Stomach (tissue), 19 donors: ENCODE measurements at places on chromosomes 12 and 14.

DNA sequence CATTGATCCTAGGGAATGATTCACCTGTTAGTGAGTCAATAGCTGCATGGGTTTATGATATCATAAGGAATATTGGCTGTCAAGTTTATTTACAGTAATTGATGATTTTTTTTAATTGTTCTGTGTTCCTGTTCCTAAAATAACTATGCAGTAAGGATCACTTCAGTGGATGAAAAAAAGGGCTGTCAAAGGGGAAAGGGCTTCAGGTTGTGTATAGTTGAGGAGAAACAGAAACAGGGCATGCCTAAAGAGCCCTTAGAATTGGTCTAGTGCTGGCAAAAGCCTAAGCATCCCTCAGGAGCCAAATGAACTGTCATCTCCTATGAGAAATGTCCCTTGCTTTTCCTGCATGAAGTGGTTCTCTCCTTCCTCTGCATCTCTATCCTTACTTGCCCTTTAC is 444.9 kb downstream of the RMST start:
- no peak for DNase-seq

DNA sequence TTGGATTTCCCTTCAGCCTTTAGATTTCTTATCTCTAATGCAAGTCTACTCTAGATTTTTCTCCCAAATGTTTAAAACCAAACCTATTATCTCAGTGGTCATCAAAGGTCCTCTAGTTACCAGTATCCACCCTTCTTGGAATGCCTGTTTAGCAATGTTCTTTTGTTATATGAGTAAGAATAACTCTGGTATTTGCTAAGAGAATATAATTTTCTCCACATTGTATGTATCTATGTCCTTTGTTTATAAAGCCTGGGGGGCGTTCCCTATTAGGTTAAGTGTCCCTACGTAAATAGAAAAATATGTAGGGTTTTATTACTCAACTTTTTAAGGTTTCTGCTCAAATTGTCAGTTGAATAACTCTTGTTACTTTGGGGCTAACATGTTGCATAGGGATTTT is 27.3 kb downstream of the PPM1A start:
- DNase-seq = no peak

- no peak for DNase-seq
Observed at GRCh38 chr12:43883311-43883710, 47.4 kb downstream of the TMEM117 start.

- DNase-seq = peak; percentile 41
Observed at GRCh38 chr14:70822530-70823185, 13.3 kb upstream of the MAP3K9 start.

DNA sequence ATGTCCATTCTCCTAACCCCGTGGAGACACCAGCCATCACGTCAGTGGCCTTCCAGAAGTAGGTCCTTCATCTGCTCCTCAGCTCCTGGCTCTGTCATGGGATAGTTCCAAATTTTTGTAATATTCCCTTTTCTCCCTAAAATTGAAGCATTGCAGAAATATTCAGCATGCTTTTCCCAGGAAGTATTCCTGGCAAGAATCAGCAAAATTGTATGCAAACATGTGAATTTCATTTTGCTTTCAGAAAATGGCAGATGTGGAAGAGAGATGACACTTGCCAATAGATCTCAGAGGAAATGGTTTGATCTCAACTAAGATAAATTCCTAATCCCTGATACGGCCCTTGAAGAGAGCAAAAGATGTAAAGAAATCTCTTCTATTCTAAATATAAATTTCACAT is 298.9 kb downstream of the ITPR2 start:
- no peak for DNase-seq

- DNase-seq = peak; percentile 42
Observed at GRCh38 chr12:119843100-119843499, 34.0 kb downstream of the CIT start.

GRCh38 chr12:124896461-124896860 is 18.0 kb downstream of the UBC start:
- DNase-seq = no peak

DNA sequence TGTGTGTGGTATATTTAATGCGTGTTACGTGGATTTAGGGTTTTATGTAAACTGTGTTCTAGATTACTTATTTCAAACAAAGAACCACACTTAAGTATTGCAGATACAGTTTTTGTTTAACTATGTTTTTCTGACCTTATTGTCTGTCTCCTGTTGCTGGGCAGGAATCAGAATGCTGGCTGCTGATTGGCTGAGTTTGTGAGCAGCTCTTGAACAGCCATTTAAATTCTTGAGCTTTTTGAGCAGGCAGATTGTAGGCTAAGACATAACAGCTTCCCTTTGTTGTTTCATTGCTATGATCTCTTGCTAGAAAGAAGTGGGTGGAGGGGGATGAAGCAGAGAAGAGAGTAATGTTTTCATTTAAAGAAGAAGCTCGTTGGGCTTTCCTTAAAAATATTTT is 52.2 kb downstream of the ATF7IP start:
- peak; percentile 92 for DNase-seq

- no peak for DNase-seq
Observed at GRCh38 chr14:37579274-37579673, 15.8 kb downstream of the FOXA1 start.

- peak; percentile 67 for DNase-seq
Observed at GRCh38 chr14:93916498-93916897, 10.6 kb upstream of the FAM181A start.

DNA sequence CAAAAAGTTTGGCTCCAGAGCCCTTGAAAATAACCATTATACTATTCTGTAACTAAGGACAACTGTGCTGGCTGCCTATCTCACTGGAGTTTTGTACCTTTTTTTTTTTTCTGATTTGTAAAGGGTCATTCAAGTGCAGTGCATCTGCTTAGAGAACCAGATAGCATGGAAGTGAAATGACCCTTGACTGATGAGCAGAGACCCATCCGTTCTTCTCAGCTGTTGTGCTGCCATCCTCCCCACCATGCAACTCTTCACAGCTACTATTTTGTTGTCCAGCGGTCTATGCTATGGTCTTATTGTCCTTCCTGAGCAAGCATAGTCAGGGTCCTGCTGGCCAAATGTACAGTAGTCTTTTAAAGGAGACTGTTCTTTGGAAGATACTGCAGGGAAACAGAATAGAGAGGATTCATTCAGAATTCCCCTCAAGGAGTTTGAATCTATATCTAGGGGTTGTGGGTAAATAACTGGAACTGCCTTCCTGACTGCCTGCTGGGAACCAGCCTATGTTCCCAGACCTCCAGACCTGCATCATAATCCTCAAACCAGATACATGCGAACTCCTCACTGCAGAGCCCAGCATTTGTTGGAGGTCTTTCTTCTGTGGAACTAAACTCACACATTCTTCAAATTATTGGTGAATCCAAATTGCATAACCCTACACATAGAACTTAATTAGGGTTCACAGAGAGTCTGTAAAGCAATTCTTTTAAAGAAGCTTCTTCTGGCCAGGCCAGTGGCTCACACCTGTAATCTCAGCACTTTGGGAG is 41.1 kb downstream of the GPR19 start:
- DNase-seq = no peak

DNA sequence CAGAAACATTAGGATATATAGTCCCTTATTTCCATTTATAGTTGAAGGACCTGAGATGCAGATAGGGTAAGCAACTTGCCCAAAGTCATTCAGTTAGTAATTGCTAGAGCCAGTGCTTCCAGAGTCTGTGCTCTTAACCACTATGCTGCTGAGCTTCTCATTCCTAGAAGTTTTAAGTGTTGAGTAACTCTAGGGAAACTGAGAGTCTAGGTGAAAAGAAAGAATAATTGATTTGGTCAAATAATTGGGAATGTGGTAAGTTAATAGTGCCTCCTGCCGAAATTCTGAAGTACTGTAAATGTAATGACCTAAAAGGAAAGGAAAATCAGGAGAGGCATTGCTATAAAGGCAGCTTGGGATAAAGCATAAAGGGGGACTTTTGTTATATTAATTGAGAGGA is 14.1 kb downstream of the PYROXD1 start:
- no peak for DNase-seq

DNA sequence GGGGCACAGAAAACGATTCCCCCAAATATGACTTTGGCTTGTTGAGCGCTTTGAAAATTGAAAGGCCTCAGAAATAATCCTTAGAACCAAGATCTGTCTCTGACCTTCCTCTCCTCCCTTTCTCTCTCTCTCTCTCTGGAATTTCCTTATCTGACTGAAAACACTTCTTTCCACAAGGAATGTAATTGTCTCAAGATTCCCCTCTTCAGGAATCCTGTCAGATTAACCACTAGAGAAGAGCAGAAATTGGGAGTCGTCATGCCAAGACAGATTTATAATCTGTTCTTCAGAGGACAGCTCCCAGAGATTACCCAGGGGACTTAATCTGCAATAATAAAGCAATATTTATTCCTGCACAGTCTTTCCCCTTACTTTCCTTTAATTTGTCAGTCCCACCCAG is 317.6 kb downstream of the ACSS3 start:
- DNase-seq = no peak

GRCh38 chr14:104726600-104727451 is 2.8 kb downstream of the ADSS1 start:
- no peak for DNase-seq

DNA sequence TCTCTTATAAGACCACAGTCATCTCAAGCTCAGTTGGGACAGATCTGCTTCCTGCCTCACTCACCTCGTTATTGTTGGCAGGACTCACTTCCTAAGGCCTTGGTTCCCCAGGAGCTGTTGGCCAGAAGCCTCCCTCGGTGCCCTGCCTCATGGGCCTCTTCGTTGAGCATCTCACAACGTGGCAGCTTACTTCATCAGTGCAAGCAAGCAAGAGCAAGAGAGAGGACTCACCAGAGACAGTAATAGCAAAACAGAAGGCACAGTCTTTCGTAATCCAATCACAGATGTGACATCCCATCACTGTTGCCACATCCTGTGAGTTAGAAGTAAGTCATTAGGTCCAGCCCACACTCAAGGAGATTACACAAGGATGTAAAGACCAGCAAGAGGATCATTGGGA is 5.1 kb upstream of the NUMB start:
- no peak for DNase-seq

- DNase-seq = no peak
Observed at GRCh38 chr14:88535149-88535548, 19.7 kb downstream of the PTPN21 start.

GRCh38 chr14:60222820-60223219 is 26.2 kb upstream of the PPM1A start:
- peak; percentile 32 for DNase-seq

DNA sequence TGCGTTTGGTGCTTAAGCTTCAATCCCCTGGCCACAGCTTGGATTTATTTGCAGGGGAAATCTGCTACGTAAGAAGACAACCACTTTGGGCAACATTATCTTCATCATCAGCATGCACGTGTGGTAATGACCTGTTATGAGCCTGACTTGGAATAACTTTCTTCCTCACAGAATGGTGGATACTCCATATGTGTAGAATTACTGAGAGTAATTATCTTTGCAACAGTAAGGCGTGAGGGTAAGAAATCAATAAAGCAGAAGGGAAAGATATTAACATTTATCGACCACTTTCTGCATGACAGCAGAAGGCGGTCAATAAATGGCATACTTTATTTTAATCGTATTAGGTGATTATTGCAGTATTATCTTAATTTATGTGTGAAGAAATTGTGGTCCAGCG is 152.7 kb downstream of the RGS6 start:
- no peak for DNase-seq

GRCh38 chr12:31031951-31032335 is 41.7 kb upstream of the DDX11 start:
- no peak for DNase-seq

GRCh38 chr12:7994731-7995205 is 37.7 kb upstream of the FOXJ2 start:
- DNase-seq = no peak

GRCh38 chr14:68670359-68670715 is 122.5 kb downstream of the ZFP36L1 start:
- peak; percentile 21 for DNase-seq

- no peak for DNase-seq
Observed at GRCh38 chr12:99455350-99456035, 192.1 kb upstream of the GARIN6 start.

- DNase-seq = no peak
Observed at GRCh38 chr14:59331217-59331616, 134.0 kb downstream of the GPR135 start.

DNA sequence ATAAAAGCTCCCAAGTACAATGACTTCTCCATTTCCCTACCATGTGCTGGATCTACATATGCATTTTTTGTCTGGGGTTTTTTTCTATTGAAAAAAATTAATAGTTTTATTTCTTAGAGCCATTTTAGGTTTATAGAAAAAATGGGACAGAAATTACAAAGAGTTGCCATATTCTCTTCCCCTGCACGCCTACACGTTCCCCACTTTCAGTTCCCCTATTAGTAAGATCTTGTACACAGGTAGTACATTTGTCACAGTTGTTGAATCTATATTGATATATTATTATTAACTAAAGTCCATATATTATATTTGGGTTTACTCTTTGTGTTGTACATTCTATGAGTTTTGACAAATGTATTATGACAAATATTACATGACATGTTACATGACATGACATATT is 35.7 kb downstream of the SIX6 start:
- DNase-seq = no peak

DNA sequence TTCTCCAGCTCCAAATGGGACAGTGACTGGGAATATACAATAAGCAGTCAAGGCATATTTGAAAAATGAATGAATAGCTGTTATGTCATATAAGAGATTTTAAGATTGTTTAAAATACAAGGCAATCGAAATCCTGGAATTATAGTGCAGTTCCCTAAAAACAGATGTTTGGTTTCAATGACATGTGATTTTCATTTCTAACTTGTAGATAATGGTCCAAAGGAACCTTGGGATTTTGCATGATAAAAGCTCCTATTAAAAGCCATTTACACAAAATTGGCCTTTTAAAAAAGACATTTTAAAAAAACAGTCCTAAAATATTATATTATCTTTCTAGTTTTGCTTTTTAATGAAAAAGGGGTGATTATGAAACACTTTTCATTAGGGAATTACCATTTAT is 905.1 kb downstream of the GALC start:
- DNase-seq = no peak

DNA sequence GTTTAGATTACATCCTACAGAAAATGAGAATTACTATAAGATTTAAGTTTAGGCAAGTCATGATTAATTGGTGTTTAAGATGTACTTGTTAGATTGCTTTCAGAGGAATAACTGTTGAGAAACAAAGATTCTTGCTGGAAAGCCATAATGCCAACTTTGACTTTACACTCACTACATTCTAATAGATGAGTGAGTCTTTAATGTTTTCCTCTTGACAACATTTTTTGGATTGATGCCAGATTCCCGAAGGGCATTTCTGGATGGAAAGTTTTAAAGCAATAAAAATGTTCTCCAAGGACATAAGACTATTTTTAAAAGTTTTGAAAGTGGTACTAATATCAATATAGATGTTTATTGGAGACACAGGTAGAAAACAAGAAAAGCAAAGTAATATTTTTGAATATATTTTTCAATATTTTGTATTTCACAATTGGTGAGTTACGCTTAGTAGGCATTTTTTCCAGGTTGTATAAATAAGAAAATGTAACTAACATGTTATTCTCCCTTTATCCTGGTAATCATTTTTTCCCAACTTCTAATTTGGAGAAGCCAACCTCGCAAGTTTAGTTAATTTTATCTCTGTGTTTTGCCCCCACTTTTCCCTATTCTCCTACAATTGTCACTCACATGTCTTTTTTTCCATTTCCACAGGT is 307.3 kb downstream of the CEP128 start:
- DNase-seq = no peak
